Stimulated activated CD8-positive, alpha-beta memory T cell treated with anti-CD3 and anti-CD28 coated beads, Interleukin-4, amount 100 ng/mL, for 48 hours (primary cell): ENCODE measurements at places on chromosomes 7 and 10.

- DNase-seq = no peak
Measured at GRCh38 chr7:40403703-40404476, 269.1 kb downstream of the SUGCT start.

GRCh38 chr10:113129117-113129516 lies 179.1 kb downstream of the TCF7L2 start:
- DNase-seq = no peak

GRCh38 chr7:132577206-132578049 lies 1.2 kb upstream of the PLXNA4 start:
- no peak for DNase-seq

GRCh38 chr10:85226596-85226995 lies 898.2 kb downstream of the CCSER2 start:
- no peak for DNase-seq

GRCh38 chr10:47347303-47347675 lies 874 bp upstream of the RBP3 start:
- no peak for DNase-seq

GRCh38 chr7:19105546-19105945 lies 11.9 kb downstream of the TWIST1 start:
- DNase-seq = no peak

- no peak for DNase-seq
Measured at GRCh38 chr7:13832346-13832745, 157.1 kb downstream of the ETV1 start.

DNA sequence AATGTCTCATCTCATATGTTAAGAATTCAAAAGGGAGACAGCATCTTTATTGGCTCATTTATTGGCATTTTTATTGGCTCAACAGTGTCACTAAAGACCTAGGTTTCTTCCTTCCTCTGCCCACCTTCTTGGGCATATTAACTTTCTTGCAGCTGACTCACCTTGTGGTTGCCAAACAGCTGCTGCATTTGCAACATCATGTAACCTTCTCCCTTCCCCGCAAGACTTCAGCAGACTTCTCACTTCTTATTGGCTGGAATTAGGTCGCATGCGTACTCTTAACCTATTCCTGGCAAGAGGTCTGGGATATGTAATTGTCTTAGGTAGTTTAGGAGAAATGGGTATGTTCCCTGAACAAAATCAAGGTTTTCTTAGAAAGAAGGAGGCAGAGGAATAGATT lies 263.2 kb downstream of the POU6F2 start:
- no peak for DNase-seq

DNA sequence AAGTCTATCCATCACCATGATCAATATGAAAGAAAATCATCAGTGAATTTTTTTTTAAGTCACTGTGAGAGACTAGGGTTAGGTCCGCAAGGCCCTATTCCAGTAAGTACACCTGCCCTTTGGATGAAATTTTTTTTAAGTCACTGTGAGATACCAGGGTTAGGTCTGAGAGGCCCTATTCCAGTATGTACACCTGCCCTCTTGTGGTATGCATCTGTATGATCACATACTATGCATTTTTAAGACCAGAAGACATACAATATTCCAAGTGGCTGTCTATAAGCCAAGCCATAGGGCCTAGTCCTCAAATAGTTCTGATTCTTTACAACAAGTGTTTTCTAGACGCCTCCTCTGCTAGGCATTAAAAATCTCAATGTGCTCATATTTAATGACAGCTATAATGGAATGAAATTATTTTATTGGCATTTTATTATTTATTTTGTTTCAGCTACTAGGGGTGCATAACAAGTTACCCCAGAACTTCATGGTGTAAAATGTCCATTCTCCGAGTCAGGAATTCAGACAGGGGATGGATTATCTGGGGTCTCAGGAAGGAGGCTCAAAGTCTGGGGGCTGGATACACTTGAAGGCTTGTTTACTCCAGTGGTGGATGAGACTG lies 53.1 kb downstream of the TEX36 start:
- DNase-seq = no peak

- DNase-seq = no peak
Measured at GRCh38 chr10:7159517-7159916, 251.3 kb downstream of the SFMBT2 start.

GRCh38 chr10:20354166-20354565 lies 537.9 kb downstream of the PLXDC2 start:
- no peak for DNase-seq

DNA sequence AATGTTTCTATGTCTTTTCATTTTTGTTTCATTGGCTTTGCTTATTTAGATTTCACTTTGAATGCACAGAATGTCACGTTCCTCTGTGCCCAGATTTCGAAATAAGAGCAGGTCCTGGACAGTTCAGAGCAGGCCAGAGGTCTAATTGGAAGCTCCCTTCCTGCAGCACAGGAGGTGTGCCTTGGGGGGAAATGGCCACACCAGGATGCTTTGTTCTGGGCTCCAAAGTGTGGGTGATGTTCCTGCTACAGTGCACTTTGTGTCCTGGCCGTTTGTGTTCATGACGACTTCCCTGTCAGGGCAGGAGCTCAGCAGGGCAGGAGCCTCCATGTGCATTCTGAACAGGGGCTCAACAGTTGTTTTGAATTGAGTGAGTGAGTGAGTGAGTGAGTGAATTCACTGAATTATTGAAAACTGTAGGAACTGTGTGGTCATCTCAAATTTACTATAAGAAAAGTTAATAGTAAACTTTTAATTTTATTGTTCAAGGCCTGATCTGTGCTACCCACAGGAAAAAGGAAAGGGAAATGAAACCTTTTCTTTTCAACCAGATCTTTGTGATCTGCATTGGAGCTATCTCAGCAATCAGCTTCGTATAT lies 109.5 kb upstream of the GJD4 start:
- DNase-seq = no peak

DNA sequence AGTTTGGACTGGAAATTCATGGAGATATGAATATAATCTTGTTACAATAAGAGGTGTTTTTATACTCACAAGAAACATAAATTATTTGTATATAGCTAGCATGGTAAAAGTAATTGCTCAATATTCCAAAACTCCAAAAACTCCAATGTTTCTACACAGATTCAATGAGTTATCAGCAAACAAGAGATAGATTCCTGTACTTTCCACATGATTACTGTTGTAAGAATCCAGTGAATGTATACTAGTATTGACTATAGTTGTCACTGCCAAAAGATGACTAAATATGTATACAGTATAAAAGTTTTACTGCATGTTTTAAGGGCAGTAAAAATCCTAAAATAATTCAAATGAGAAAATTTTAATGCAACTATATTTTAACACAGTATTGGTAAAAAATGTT lies 10.7 kb downstream of the ATOH7 start:
- no peak for DNase-seq

DNA sequence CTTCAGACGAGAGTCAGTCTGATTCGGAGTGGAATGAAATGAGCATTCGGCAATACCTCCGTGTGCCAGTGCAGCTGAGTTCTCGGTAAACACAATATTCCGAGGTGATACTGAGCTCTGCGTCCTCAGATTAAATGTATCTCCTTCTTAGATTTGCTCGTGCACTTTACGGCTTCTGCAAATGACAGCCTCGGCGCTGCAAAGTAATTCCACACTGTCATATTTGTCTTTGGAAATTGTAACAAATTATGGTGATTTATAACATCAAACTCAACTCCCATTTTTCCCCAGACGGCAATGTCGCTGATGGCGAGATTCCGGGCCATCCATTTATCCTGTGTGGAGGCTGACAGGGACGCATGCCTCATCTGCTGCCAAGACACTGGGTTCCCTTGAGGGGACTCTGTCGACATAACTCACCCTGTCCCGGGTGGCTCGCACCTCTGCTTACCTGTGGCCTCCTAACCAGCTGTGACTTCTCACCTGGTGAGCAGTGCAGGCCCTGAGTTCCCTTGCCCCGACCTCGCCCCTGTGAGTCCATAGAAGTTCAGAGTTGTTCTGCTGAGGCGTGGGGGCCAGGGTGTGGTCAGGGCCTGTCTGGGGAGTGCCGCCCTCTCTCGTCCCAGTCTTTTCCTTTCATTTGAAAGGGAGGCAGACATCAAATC lies 201.9 kb downstream of the ADARB2 start:
- no peak for DNase-seq

GRCh38 chr7:44872787-44873186 lies 12.5 kb downstream of the PURB start:
- DNase-seq = no peak

DNA sequence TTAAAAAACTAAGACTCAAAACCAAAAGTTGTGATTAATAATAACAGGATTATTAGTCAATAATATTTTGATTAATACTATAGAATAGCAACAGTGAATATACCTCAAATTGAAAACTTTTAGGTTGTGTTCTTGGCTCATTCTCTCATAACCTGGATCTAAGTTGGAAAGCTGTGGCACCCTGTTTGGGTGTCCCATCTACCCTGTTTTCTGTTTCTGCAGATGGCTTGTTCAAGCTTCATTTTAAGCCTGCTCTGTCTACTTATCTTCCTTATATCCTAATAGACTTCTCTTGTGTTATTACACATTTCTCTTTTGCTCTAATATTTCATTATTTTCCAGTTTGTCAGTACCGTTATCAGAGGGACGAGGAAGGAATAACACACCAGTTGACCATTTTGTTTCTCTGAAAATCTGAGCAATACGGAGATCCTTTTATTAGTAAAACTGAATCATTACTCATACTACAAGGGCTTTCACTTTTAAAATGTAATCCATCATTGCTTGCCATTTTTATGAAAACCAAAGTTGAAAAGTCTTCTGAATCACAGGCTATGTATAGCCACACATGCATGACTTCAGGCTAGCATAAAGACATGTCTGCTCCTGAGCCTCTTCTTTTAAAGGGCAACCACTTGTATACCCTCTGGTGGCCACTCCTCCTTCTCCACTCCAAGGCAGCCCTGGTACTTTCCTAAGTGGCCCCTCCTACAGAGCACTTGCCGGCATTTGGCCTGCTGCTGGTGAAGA lies 22.3 kb downstream of the COX15 start:
- peak; percentile 25 for DNase-seq

GRCh38 chr7:10156972-10157371 lies 816.7 kb upstream of the PHF14 start:
- no peak for DNase-seq

GRCh38 chr10:114356751-114357514 lies 47.4 kb downstream of the AFAP1L2 start:
- DNase-seq = no peak

DNA sequence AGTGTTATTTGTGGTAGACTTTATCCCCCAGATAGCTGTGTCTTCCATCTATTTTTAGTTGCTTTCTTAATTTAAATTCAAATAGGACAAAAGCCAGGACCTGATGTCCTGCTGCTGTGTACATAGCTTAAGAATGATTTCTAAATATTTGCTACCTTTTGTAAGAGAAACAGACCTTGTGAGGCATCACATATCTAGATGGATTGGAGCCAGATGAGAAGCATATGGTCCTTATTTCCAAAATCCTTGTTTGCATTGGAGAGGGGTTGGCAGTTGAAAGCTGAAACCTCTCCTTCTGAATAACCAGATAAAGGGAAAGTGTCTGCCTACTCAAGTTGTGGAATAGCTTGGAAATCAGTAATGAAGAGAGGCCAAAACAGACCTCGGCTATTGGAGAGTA lies 50.7 kb upstream of the AMPH start:
- DNase-seq = no peak

DNA sequence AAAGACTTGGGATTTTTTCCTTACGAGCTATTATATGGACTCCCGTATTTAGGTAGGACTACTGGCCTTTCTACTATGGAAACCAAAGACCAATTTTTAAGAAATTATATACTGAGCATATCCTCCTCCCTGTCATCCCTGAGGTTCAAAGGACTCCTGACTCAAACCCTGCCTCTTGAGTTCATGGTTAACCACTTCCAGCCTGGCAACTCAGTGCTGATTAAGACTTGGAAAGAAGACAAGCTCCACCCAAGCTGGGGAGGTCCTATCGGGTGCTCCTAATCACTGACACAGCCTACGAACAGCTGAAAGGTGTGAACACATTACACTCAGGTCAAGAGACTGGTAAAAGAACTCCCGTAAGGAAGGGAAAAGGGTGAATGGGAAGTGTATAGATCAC lies 66.8 kb downstream of the LYZL2 start:
- DNase-seq = peak; percentile 44

DNA sequence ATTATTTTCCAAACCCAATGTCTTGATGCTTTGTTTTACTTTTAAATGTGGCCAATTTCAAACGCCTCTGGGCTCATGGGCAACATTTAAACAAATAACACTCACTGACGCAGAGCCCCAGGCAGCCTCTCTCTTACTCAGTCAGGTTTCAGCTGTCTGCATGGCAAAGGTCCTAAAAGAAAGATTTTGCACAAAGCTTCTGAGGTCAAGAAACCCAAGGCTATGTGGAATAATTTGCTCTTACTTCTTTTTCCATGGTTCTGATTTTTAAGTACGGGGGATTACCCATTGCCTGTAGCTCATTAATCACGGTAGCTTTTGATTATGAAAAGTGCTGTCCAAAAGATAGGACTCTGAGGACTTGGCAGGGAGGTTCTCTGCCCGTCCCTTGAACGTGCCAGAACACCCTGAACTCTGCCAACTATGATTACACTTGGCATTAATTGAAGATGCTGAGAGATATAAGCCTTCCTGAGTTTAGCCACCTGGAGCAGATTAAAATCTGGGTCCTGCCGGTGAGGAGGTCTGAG lies 14.1 kb upstream of the MSRB2 start:
- no peak for DNase-seq

DNA sequence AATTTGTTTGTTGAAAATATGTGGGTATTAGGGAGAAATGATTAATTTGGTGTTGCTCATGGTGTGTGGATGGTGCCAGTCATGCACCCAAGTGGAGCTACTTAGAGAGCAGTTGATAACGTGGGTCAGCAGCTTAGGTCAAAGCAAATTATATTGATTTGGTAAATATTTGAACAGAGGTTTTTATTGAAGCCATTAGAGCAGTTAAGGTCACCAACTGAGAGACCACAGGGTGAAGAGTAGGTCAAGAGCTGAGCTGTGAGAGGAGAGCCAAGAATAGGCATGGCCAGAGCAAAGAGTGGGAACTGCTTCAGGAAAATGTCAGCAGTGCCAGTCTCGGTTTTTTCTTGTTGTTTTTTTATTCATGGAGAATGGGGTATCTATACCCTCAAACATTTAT lies 97.9 kb downstream of the TMEM168 start:
- DNase-seq = no peak

- DNase-seq = no peak
Measured at GRCh38 chr7:122588621-122589020, 110.3 kb downstream of the RNF133 start.

DNA sequence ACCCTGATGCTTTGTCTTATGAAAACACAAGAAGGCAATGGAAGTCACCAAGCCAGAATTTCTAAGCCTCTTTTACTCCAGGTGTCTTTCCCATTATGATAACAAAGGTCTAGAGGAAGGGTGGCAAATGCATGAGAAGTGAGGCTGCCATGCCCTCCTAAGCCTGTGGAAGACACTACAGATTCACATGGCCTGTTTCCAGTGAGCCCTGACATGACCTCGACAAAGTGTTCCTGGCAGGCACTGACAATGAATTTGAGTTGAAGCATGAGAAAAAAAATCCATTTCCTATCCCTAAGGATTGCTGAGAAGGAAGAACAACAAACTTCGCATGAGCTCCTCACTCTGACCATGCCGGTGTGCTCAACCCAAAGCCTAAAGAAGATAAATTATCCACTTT lies 268.0 kb downstream of the HTR7 start:
- DNase-seq = no peak
